ENCODE measurements at places on chromosomes 16 and 17.

DNA sequence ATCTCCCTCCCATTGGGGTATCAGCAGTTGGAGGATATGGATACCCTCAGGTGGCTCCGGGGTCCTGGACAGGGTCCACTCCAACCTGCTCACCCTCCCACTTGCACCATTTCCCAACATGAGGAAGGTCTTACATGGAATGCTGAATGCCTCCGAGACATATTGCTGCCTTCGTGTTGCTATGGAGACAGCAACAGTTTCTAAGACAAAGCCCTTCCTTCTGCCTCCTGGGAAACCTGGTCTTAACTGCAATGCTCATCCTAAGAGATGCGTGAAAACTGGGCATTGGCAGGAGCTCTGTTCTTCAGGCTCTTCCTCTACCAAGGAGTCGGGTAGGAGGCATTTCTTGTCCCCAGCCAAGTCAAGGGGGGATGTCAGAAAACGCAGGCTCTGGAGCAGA is 45.2 kb downstream of the ST3GAL2 start:
- no peak for DNase-seq

GRCh38 chr16:50563989-50564388 is 15.8 kb downstream of the NKD1 start:
- no peak for DNase-seq

- DNase-seq = no peak
Observed at GRCh38 chr17:59487161-59487873, 78.1 kb upstream of the DHX40 start.

- no peak for DNase-seq
Observed at GRCh38 chr17:3895354-3895753, 2.5 kb upstream of the CAMKK1 start.

GRCh38 chr16:87266846-87267245 is 50.3 kb downstream of the C16orf95 start:
- no peak for DNase-seq

DNA sequence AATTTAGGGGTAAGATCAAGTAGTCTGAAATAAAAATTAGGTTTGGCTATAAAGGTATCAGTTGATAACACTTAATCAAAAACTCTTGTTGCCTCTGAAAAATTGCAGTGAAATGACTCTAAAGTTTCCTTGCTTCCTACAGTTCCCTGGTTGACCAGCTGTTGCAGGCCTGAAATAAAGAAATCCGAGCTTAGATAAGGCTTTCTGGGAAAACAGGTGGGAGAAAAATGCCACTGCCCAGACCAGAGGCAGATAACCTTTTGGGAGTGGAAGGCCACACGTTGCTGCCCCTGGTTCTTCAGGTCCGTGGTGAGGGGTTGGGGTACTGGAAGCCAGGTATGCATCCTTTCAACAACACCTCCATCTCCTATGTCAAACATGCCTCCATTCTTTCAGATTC is 111.3 kb downstream of the HS3ST3A1 start:
- DNase-seq = no peak
